ENCODE measurements at places on chromosomes 7 and 10.

DNA sequence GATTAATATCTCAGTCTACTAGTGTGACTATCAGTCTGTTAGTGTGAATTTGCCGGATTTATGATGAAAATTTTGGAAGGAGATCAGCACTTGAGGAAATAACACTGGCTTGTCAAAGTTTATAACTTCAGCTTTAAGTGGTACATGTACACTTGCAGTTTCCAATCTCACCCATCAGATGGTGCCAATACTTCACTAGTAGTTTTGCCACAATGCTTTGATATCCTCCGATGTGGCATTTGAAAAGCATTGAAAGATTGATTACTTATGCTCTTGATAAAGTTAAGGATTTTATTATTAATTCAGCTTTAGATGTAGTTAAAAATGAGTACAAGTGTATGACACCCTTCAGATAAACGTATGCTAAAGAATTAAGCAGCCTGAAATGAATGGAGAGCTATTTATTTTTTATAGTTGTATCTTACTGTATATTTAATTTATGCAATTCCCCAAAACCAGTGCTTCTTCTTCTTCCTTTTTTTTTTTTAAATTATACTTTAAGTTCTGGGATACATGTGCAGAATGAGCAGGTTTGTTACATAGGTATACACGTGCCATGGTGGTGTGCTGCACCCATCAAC is 98.2 kb downstream of the ANLN start:
- DNase-seq: no peak

DNA sequence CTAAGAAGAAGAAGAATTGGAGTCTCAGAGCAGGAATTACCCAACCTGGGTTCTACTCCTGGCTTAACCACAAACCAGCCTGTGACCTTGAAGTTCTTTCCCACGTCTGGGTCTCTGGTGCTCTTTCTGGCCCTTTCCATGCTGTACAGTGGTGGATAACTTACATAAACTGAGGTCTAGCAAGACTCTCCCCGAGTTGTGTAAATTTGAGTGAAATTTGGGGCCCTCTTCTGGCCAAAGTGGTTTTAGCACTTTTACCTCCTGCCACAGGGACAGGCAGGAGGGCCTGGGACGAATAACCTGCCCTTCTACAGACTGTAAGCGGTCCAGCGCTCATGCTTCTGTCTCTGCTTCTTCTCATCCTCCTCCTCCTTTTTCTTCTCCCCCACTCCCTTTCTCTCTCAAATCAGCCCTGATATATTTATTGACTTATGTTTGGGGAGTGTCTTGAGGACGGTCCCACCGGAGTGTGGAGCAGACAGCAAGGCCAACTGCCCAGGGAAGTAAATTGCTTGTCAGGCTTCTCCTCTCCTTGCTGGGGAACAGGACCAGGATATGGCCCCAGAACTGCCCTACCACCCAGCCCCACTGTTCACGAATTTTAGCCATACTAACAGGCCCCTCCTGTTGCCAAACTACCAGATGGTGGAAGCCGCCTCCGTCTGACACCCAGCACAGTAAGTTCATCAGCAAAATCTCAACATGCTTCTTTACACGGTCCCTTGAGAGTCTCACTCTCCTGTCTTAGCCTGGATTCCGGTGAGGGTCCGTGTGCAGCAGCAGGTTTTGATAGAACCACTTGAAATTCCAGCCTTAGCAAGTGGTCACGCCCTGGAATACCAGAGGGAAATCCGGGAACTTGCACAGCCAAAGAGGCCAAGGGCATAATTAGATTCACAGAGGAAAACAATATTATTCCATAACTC is 4.0 kb upstream of the SH3PXD2A start:
- no peak for DNase-seq

DNA sequence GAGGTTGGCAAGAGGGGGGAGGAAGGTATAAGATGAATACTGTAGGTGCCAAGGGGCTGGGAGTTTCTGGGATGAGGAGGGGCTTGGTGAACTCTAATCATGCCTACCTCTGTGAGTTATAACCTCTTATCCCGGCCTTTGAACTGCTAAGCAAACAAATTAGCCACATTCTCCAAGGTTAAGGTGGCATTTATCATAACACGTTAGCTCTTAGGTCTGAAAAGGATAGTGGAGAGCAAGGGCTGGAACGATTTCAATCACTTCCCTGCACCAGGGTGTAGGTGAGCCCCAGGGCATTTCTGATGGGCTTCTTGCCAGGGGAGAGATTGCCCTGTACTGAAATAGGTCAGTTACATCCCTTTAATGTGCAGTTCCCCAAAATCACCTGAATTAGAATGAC is 28.6 kb upstream of the DMBT1 start:
- no peak for DNase-seq

- no peak for DNase-seq
Observed at GRCh38 chr10:28181478-28182096, 121.3 kb downstream of the MPP7 start.
